ENCODE measurements at places on chromosomes 5 and 9.

- DNase-seq: peak; percentile 49
These were observed 48.2 kb downstream of the TGFBI start for GRCh38 chr5:136076881-136077445.

- no peak for DNase-seq
These were observed 161.9 kb downstream of the ARHGAP26 start for GRCh38 chr5:142931896-142932686.

DNA sequence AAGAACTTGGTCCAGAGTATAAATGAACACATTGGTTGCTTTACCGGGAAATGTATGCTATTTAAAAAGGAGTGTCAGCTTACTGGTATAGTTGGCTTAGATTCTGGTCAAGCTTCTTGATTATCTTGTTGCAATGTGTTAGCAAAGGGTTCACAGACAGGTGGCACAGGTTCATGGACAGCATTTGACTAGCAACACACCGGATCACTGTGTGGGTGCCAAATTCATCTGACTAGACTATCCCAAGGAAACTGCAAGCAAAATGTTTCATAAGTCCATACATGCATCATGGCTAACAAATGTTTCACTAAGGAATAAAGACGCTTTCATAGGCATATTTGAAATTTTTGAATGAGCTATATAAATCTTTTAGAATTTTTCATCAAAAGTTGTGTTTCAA lies 274.1 kb downstream of the PLK2 start:
- DNase-seq: peak; percentile 65

DNA sequence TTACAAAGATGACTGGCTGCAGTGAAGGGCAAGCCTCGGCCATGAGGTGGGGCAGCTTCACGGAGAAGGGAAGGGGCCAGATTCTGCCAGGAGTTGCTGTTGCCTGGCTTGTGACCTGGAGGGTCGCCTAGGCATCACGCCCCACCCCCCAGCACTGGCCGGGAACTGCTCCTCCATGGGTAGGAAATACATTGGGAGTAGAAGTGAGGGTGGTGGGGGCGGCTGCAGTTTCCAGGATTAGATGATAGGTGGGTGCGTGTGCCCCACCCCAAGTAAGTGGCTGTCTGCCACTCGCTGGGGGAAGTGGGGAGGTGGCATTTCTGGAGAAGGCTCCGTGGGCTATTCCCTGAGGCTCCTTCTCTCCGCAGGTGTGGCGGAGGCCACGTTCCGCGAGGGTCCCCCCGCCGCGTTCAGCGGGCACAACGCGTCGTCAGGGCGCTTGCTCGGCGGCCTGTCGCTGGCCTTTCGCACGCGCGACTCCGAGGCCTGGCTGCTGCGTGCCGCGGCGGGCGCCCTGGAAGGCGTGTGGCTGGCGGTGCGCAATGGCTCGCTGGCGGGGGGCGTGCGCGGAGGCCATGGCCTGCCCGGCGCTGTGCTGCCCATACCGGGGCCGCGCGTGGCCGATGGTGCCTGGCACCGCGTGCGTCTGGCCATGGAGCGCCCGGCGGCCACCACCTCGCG lies 16.9 kb downstream of the CRB2 start:
- no peak for DNase-seq

GRCh38 chr9:696332-697323 lies 144.9 kb upstream of the DMRT1 start:
- peak; percentile 85 for DNase-seq

DNA sequence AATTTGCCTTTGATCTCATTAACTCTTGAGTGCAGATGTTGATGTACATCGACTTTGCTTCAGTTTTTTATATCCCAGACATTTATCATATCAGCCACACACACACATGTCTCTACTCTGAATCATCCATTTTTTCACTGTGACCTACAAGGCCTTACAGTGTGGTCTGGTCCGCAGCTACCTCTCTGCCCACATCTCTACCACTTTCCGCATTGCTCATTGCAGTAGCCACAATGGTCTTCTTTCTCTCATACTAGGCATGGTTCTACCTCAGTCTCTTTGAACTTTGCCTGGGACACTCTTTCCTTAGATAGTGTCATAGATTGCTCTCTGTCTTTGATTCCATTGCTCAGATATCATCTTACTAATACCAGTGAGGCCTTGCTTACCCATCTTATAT lies 87.9 kb upstream of the FSD1L start:
- DNase-seq: peak; percentile 59

GRCh38 chr9:34459941-34460340 lies 1.3 kb downstream of the DNAI1 start:
- peak; percentile 47 for DNase-seq
